Activated naive CD8-positive, alpha-beta T cell treated with anti-CD3 and anti-CD28 coated beads, Interleukin-2, amount 50 U/mL, for 16 hours (primary cell): ENCODE measurements at places on chromosomes 5 and 9.

DNA sequence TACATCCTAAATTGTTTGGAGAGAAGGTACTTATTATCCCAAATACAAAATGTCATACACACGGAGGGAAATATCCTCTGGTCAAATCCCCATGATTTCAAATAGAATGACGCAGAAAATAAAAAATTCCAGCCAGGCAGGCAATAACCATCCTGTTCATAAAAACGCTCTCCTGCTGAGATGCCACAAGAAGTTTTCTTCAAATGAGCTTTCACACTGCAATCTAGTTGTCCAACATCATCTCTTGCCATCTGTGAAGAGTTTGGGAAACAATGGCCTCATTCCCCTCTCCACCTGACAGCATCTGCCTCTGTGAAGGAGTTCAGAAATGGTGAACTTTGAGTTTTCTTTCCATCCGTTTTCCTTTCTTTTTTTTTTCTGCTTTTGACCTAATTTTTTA lies 83.3 kb upstream of the SLC30A5 start:
- no peak for DNase-seq

DNA sequence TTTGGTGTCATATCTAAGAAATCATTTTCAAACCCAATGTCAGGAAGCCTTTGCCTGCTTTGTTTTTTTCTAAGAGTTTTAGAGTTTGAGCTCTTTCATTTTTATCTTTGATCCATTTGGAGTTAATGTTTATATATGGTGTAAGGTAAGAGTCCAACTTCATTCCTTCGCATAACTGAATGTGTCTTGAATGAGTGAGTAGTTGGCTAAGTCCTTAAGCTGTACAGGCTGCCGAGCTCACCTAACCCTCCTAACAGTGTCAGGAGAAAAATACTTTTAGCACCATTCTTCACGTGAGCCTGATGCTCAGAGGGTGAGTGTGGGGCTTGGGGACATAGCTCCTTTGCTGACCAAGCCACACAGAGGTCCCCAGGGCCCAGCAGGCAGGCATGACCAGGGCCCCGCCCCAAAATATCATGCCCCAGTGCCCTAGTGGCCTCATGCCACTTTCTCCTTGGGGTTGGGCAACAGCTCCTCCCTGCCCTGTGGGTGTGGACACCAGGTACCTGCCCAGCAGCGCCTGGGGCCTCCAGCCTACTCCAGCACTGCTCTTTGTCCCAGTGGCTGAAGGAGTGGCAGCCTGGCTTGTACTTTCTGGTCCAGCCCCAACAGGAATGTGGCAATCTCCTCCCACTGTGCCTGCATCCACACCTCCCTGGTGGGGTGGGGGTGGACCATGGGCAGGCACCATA lies 17.2 kb downstream of the PPARGC1B start:
- no peak for DNase-seq

DNA sequence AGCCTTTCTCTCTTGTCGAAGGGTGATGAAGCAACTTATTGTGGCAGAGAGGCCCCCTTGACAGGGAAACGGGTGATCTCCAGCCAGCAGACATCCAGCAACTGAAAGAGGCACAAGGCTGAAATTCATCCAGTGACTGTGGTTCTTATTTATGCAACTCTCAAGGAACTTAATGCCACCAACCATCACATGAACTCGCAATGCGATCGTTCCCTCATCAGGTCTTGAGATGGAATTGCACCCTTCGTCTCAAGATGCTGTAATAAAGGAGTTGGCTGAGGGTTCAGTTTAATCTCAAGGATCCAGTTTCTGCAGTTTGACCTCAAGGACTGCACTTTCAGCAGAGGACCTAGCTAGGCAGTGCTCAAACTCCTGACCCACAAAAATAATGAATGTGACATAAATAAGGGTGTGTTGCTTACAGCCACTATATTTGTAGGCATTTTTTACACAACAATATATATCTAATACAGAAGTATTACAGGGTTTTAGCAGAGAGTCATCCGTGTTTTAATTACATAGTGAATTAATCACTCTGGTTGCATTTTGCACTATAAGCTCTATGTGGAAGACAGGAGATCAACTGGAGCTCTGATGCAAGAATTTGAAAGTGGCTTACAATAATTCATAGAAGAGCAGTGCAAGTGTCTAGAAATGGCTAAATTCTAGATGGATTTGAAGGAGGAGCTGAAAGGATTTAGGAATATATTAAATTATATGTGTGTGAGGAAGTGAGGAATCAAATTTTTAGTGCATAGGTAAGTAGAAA lies 957.8 kb upstream of the CTNND2 start:
- no peak for DNase-seq

- no peak for DNase-seq
Measured at GRCh38 chr9:8616414-8616813, 816.8 kb upstream of the DMAC1 start.

- no peak for DNase-seq
Measured at GRCh38 chr5:5164163-5164562, 24.0 kb downstream of the ADAMTS16 start.

DNA sequence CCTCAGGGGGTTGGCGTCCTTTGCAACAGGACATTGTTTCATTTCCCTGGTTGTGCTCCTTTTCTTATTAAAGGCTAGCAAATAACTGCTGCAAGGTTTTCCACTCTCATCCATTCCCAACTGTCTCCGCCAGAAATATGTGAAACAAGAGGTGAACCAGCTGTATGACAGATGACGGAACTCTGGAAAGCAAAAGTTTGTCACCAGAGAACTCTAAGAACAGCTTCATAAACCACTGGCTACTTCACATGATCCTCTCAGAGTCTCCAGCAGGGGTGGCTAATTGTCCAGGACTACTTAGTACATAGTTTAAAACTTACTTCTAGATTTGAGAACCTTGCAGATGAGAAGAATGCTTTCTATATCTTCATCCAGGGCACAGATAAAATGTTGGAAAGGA lies 195.9 kb upstream of the RAD23B start:
- no peak for DNase-seq

DNA sequence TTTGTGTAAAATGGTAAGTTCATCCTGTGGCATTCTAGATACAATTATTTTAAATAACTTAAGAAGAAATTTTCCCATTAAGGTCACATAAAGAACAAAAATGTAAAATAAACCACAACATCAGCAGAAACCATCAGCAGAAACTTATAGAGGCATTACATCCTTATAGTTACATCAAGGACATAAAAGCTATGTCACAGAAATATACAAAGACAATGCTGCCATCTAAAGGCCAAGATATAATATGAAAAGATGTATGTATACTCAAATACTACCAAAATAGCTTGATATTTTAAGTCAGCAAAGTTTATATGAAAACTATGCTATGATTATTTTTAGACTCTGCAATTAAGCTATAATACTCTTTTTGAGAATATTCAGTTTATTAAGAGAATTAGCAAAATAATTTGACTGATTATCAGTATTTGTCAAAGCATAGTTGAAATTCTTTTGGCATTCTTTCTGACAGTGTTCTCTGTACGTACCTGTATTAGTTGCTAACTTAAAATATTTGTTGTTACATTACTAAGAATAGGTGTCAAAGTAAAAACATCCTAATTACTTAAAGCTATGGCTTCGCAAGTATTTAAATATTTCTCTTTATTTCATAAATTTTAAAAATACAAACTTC lies 36.2 kb downstream of the FBXL17 start:
- no peak for DNase-seq

GRCh38 chr9:130846487-130847305 lies 11.6 kb downstream of the ABL1 start:
- no peak for DNase-seq

GRCh38 chr5:134837530-134838181 lies 8.1 kb upstream of the C5orf24 start:
- DNase-seq = no peak

- DNase-seq = no peak
Measured at GRCh38 chr9:135835131-135835530, 72.2 kb downstream of the CAMSAP1 start.

- no peak for DNase-seq
Measured at GRCh38 chr9:13648676-13649075, 369.2 kb upstream of the MPDZ start.
